NCI-H82 (cell line): ENCODE measurements at places on chromosomes 12 and 14.

DNA sequence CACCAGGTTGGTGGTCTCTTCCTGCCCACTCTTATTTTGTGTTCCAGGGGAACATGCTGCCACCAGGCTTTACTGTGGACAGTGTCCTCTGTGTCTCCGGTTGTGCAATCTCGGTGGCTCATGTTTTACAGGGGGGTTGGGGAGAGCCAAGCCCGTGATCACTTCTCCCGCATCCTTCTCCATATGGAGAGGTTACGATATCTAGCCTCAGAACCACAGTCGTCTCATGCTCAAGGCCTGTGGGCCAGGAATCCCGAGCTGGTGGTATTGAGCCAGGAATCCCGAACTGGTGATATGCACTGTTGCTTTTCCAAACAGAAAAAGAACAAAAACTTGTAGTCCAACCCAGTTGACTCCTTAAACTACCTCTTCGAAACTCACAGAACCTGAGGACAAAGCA, 37.0 kb upstream of the INF2 start:
- no peak for DNase-seq

GRCh38 chr12:111842556-111843396, 748 bp downstream of the MAPKAPK5 start:
- peak; percentile 39 for DNase-seq

GRCh38 chr14:84209031-84209430, 1320.9 kb upstream of the FLRT2 start:
- DNase-seq: no peak

DNA sequence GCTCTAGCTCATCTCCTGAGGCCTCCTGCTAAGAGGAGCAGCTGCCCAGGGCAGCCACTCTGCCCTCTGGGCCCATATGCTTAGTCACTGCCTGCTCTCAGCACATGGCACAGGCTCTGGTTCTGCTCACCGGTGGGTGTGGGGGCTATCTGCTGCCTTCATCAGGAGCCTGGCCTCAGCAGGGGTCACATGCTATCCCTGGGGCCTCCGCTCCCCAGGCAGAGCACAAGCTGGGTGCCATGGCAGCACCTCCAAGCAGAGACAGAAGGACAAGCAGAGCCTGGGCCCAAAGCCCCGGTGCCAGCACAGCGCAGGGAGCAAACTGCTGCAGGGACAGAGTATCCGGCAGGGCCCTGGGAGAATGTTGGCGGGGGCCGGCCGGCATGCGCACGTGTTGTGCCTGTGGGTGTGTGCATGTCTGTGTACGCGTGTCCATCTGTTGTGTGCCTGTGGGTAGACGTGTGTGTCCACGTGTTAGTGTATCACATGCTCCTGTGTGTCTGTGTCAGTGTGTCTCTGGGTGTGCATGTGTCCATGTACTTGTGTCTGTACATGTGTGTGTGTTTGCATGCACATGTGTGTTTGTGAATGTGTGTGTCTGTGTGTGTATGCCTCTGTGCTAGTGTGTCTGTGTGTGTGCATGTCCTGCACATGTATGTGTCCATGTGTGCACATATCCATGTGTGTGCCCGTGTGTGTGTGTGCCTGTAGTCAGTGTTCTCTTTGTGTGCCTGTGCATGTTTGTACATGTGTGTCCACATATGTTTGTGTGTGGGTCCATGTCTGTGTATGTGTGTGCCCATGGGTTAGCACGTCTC, 326.9 kb downstream of the TMEM121 start:
- DNase-seq: no peak

DNA sequence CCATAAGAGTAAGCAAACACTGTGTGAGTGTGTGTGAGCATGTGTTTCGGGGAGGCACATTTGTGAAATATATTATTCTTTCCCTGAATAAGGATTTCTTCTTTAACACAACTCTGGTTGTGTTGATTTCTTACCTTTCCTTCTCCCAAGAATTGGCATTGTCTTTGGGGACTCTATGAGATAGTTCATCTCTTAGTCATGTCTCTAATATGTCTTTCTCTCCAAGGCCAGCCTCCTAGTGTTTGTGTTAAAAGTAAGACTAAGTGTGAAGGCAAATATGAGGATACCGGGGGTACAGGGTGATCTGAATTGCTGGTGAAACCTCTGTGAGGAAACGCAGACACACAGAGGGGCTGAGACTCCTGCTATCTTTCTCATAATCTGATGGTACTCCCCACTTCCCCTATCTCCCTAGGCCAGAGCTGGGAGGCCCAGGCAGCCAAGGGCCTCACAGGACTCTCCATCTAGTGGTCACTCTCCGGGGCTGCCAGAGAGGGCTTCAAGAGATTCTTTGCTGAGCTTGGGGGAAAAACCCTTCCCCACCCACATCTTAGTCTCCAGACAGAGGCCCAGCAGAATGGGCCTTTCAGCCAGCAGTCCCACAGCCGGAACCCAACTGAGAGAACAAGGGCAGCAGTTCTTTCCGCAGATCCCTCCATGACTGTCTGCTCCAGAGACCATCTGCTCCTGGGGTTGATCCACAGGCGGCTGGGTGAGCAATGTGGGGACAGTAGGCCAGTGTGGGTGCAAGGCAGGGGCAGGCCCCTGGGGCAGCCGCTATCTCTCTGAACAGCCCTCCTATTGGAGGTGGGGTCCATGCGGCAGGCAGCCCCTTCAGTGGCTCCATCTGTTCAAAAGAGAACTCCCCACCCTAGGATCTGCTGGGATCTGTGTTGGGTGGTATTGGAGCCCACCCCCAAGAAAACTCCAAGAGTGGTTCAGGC, 5.8 kb upstream of the HOXC12 start:
- DNase-seq: no peak

- DNase-seq: no peak
These were observed 87.1 kb downstream of the SCFD1 start for GRCh38 chr14:30709201-30709600.

GRCh38 chr14:100755649-100756048, 29.0 kb downstream of the DLK1 start:
- DNase-seq: peak; percentile 31

DNA sequence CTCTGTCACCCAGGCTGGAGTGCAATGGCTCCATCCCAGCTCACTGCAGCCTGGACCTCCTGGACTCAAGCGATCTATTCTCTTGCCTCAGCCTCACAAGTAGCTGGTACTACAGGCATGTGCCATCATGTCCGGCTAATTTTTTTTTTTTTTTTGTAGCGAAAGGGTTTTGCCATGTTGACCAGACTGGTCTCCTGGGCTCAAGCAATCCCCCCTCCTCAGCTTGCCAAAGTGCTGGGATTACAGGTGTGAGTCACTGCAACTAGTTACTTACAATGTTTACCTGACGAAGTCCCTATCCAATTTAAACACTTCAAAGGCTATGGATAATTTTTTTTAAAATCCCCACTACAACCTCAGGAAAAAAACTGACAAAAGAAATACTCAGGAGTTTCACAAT, 1.8 kb downstream of the KRR1 start:
- DNase-seq: no peak

DNA sequence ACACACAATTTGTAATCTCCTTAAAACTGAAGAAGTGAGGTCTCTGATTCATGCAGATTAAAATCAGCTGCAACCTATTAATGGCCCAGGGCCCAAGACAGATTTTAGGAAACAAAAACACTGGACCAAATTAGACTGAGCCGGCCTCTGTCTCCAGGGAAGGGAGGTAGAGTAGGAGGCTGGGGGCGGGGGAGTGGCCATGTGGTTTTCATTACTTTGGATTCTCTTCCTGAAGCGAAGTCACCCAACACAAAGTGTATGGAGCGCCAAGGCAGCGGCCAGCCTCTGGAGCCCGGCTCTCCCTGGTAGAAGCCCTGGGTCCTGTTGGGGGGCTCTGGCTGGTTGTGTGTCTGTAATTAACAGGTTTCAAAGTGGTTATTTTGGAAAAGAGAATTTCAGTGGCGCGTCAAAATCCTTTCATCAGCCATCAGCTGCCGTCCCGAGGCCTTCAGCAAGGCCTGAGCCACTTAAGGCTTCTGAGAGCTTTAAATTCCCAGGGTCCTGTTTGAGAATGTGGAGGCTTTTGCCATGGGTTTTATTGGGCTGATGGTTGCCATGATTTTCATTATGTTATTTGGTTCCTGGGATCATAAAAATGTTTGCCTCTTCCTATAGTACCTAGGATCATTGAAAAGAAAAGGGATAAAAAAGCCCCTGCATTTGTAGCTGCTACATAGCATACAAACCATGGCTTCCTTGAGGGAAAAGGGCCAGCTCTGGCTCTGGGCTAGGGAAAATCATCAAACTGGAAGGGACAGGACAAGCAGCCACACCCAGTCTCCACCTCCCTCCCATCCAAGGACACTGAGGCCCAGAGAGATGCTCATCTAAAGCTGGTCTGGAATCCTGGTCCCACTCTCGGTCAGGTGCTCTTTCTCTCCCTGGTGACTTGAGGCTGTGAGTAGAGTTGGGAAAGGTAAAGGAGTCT, 282.4 kb downstream of the ZFP36L1 start:
- DNase-seq: no peak

- no peak for DNase-seq
These were observed 269.6 kb upstream of the AMIGO2 start for GRCh38 chr12:47349137-47350061.

DNA sequence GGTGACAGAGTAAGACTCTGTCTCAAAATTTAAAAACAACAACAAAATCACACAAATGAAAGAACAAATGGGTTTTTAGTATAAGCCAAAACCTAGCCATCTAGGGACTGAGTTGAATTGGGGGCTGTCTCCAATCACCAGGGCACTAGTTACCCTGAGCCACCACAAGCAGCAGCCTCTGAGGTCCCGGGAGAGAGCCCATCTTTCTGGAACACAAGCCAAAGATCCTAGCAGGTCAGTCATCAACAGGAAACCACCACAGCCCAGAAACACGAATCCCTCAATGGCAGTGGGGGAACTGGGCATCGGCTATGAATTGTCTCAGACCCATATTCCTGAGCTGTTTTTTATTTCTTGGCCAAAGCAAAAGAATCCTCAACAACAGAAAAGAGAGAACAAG, 75.3 kb downstream of the KDM2B start:
- no peak for DNase-seq

DNA sequence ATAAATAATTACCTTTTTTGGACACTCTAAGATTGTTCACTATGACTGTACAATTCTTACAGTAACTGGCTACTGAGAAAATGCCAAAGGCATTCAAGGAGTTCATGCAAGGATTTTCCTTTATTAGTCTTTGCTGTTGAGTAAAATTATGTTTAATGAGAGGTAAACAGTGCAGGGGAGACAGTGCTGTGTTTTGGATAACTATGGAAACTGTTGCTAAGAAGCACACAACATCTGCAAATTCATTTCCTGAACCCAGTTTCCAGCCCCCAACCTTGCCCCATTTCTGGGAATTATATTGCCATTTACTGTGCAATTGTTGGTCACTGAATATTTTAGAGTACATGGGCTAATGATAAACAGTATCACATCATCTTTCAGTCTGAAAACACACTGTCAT, 1005.8 kb downstream of the TRHDE start:
- DNase-seq: no peak

- no peak for DNase-seq
These were observed 98.2 kb downstream of the SYNE2 start for GRCh38 chr14:63951021-63951420.

DNA sequence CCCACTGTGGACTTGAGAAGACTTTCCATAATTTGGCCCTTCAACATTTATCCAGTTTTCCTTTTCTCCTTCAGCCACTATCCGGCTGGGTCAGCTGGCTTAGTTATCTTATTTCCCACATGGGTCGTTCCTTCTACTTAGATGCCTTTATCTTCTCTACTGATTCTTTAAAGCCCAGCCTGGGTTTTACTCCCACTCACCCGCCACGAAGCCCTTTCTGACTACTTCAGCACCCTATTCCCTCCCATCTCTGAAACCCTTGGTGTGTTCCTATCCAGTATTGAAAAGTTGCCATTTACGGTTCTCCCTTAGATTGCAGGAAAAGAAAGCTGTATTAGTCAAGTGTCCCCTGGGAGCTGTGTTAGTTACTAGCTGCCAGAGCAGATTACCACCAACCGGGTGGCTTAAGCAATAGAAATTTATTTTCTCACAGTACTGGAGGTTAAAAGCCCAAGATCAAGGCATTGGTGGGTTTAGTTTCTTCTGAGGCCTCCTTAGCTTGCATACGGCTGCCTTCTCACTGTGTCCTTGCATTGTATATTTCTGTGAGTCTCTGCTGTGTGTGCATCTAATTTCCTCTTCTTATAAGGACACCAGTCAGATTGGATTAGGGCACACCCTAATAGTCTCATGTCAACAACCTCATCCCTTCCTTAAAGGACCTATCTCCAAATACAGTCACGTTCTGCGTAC, 105.5 kb downstream of the GPATCH2L start:
- DNase-seq: peak; percentile 62
